ENCODE measurements at places on chromosomes 5 and 9. TPM values are rescaled to one million over a fixed set of nuclear protein-coding genes. Genes with fewer than 3 reads are reported as not detected.

DNA sequence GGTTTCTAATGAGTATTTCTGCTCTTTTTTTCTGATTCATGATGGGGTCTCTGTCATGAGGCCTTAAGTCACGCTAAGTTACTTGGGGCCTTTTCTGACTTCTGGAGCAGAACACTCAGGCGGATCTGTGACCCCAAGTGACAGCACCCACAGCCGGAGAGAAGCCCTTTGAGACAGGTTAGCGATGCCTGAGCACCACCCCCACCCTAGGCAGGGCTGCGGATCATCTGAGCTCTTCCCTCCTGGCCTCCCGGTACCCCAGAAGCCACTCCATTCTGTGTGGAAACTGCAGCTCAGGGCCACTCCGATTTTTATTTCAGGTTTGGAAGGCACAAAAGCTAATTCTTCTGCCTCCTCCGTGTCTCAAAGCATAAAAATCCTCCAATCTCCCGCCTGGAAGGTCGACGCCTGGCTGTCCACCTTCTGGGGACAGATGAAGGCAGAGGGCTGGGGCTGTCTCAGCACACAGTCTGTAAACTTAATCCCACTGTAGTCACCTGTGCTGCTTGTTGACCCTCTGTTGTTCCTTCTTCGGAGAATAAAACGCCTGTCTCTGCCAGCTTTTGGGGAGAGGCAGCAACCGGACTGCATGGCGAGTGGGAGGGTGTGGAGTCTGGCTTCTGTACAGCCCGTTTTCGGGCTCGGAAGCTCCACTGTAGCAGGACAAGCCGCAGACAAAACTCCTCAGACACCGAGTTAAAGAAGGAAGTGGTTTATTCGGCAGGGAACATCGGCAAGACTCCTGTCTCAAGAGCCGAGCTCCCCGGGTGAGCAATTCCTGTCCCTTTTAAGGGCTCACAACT, 88.8 kb downstream of the SPRY4 start:
- DNase-seq: no peak

The FOXD1 gene
- total RNA-seq: 18.6 TPM

The PLCXD3 gene
- total RNA-seq: not detected

DNA sequence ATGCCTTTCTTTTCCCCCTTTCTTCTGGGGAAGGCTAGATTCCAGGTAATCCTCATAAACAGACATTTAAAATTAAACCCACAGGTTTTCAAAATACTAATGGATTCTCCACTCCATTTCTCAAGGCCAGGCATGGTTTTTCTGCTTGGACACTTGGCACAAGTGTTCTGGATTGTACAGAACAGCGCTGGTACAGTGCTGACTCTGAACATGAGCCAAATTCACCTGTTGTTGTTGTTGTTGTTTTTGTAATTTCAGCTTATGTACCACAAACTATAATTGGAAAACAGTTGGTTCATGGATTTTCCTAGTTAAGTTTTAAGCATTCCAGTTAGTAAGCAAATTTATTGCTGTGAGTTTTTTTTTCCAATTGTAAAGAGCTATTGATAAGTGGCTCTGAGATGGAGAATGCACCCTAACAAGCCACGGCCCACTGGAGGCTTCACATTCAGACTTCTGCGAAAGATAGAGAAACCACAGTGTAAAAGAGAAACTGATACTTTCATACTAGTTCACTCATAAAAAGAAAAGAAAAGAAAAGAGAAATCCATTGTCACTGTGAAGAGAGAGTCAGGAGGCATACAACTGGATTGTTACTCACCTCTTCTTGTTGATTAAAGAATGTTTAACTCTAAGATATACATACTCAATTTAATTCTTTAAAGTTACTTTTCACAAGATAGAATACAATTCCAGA, 16.2 kb upstream of the ITGA1 start:
- no peak for DNase-seq

The DMAC1 gene
- total RNA-seq: 17.2 TPM

- DNase-seq: no peak
These were observed 145.4 kb downstream of the NMUR2 start for GRCh38 chr5:152259702-152260101.

- DNase-seq: peak; percentile 77
These were observed 960 bp downstream of the NR2F1 start for GRCh38 chr5:93583768-93584595.

The SLC25A2 gene
- 0.43 TPM for total RNA-seq

The WNT8A gene
- total RNA-seq: not detected

GRCh38 chr5:96257904-96258303, 175.1 kb downstream of the PCSK1 start:
- no peak for DNase-seq

DNA sequence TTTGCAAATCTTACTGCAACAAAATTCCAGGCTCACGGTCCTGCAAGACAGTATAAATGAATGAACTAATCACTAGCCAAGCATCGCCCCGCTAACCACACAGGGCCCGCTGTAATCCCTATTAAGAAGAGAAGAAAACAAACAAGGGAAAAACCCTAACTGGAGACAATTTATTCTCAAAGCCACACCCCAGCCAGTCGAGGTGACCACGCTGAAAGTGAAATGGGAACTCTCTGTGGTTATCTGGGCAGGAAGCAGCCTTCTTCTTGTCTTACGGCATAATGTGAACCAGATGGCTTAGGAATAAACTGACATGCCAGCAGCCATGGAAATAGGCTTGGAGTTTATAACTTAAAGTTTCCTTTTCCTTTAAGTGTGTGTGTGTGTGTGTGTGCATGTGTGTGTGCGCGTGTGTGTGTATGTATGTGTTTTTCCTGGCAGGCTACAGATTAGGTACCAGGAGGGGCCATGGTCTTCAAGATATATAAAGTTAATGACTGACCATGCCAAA, 120.2 kb downstream of the SEMA6A start:
- DNase-seq: peak; percentile 86

DNA sequence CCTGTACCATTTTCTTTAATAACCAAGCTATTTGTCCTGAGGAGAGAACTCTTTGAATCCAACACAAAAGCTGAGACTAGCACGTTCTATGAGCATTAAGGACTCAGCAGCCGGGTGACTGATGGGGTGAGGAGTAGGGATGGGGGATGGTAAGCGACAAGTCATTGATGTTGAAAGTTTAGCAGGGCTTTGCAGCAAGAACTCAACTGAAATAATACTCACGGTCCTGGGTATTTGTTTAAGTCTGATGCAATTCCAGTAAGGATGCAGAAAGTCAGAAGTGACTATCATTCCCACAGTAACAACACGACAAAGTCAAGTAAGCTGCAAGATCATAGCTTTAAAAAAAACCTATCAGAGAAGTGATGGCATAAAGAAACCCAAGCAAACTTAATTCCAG, 131.1 kb downstream of the ACTL7B start:
- DNase-seq: no peak
